ENCODE measurements at places on chromosomes 6 and 20. TPM values are rescaled to one million over a fixed set of nuclear protein-coding genes. Genes with fewer than 3 reads are reported as not detected.

The MPIG6B gene
- total RNA-seq, result not detected

GRCh38 chr6:108068618-108069017, 5.9 kb downstream of the OSTM1 start:
- no peak for DNase-seq

The SPDEF gene
- 0.07 TPM for total RNA-seq

DNA sequence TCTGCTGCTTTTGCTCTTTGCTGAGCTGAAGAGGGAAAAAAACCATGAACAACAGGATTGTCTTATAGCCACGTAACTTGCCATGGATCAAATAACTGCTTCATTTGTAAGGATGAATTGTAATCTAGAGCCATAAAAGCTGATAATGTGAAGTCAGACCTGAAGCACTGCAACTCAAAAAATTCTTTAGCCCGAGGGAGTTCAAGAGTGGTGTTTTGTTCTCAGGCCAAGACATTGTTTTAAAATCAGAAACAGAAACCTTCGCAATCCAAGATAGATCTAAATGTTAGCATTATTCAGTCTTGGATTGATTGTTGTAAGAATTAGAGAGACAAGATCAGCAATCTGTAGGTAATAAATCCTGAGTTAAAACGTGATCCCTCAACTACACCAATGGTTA, at the start of gene TRAPPC3L:
TSS of gene TRAPPC3L (minus strand) at position 34 of the 400 bp plus-strand sequence. CDS start 170 bp downstream, outside the sequence.
- DNase-seq, result no peak

The TRIM15 gene
- total RNA-seq, result not detected

GRCh38 chr6:20564777-20565176, 30.5 kb downstream of the CDKAL1 start:
- peak; percentile 14 for DNase-seq

The BPIFA1 gene
- total RNA-seq, result not detected

DNA sequence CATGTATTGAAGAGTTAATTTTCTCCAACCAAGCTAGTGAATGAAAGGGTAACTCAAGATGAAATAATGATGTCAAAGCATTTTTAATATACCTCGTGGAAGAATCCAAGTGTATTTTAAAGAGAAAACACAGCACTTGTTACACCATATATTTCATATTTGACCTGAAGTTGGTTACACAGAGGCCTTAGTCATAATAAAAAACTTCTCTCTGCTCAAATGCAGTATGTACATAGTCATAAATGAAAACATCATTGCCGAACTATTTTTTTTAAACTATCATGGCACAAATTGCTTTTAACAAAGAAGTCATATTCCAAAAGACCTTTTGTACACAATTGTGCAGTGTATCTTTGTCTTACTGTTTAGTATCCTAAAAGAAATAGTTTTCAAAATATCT, 43.0 kb downstream of the BACH2 start:
- no peak for DNase-seq

The CGA gene
- total RNA-seq, result 0.13 TPM

The RNF144B gene
- total RNA-seq, result 1.3 TPM

The PROCR gene
- 96.8 TPM for total RNA-seq

DNA sequence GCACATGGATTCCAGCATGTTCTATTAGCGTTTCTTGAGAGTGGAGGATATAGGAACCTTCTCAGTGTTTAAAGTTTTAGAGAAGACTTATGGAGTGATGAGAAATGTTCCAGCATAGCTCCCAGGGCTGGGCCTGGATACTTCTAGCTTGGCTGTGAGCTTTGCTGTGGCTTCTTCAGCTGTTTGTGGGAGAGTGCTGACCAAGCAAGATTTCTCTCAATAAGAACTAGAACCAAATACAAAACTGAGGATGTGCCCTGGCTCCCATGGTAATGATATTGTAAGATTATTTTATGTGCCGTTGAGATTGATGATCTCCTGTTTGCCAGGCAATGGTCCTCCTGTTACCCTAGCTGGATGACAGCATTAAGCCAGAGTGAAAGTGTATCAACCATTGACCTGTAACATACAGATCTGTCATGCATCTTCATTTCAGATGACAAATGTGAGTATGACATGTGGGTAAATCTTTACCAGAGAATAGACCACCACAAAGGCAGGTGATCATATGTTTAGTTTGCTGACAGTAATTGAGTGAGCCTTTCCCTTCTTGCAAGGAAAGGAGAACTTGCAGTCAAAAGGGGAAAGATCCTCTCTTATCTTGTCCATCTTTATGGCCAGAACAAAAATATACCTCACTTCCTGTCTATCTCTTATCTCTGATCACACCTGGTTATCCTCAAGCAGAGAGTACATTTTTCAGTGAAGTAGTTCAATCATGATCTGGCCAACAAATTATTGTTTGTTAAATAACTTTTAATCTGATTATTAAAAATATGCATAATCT, 180.1 kb downstream of the SLC24A3 start:
- no peak for DNase-seq

DNA sequence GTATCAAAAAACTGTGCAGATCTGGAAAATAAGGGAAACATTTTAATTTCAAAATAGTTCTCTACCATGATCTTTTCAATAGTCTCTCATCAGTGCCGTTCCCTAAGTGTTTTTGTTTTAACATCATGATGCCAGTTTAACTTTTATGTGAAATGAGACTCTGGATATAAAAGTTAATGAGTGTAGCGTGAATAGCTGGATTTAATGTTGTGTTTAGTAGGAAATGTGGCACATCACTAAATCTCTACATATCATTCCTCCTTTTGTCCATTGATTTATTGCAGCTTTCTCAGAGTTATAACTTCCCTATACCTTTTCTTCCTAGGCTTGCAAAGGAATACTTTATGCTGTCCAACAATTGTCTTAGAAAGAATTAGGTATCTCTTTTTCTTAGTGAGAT, 81.4 kb upstream of the SCGN start:
- DNase-seq, result no peak

GRCh38 chr6:85455471-85456026, 5.7 kb downstream of the NT5E start:
- DNase-seq, result no peak

GRCh38 chr6:144036064-144036834, 28.2 kb upstream of the PLAGL1 start:
- no peak for DNase-seq

The GINS1 gene
- total RNA-seq, result 27.9 TPM

- DNase-seq, result no peak
Measured at GRCh38 chr6:111711476-111711875, 105.8 kb upstream of the TRAF3IP2 start.

GRCh38 chr6:156683821-156684220, 93.4 kb upstream of the ARID1B start:
- no peak for DNase-seq

GRCh38 chr6:161169696-161170095, 104.2 kb downstream of the AGPAT4 start:
- peak; percentile 28 for DNase-seq

DNA sequence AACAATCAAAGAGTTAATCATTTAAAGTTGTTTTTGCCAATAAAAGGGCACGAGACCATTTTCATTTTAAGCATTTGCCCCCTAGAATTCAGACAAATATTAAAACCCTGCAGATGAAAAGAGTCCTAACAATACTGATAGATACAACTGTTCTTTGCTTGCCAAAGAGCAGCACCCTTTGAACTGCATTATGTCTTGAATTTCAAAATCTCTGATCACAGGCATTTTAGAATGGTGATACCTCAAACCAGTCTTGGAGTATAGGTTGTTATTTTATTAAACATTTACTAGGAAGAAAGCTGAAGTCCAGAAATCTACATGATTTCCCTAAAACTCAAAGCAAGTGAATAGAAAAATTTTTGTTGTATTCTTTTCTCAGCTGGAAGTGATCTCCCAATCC, 108.7 kb downstream of the KIF13A start:
- DNase-seq, result no peak

The GJA10 gene
- total RNA-seq, result not detected

The PSORS1C2 gene
- total RNA-seq, result not detected

All from HT1080 (cell line).